A549 treated with CORT108297 at 1 μM for 4 hours (cell line): ENCODE measurements at places on chromosomes 3 and 15. TPM values are rescaled to one million over a fixed set of nuclear protein-coding genes. Genes with fewer than 3 reads are reported as not detected.

The SAXO2 gene
- 2.2 to 3.2 TPM (median 2.3 TPM) in 5 replicates for total RNA-seq

The CRYGS gene
- total RNA-seq = 0.33 to 0.96 TPM (median 0.78 TPM) in 5 replicates

The TRIM42 gene
- total RNA-seq = not detected in 5 replicates

The AP3B2 gene
- 0.57 to 0.94 TPM (median 0.74 TPM) in 5 replicates for total RNA-seq

The MLH1 gene
- total RNA-seq = 30.8 to 40.5 TPM (median 31.8 TPM) in 5 replicates

The RHOV gene
- 4.2 to 6.7 TPM (median 6.0 TPM) in 5 replicates for total RNA-seq

The ILDR1 gene
- not detected in 5 replicates for total RNA-seq

The FBXW12 gene
- not detected in 5 replicates for total RNA-seq

The PRC1 gene
- total RNA-seq = 184 to 246 TPM (median 216 TPM) in 5 replicates

The NAALADL2 gene
- total RNA-seq = 0.14 to 0.42 TPM (median 0.20 TPM) in 4 of 5 replicates, not detected in the other

The SEMA3F gene
- total RNA-seq = 7.0 to 12.2 TPM (median 10.6 TPM) in 5 replicates

The KNG1 gene
- 0.07 TPM in 1 of 5 replicates, not detected in the others for total RNA-seq

The RTP1 gene
- total RNA-seq = not detected in 5 replicates

The CMTM8 gene
- 7.0 to 10.5 TPM (median 10.1 TPM) in 5 replicates for total RNA-seq

The SI gene
- total RNA-seq = not detected in 5 replicates

The MYL3 gene
- 0.12 to 0.25 TPM in 2 of 5 replicates, not detected in the others for total RNA-seq

The CLDN11 gene
- total RNA-seq = 0.13 to 0.31 TPM (median 0.17 TPM) in 5 replicates

The RLBP1 gene
- not detected in 5 replicates for total RNA-seq

The CTXN2 gene
- 0.02 to 0.05 TPM (median 0.03 TPM) in 4 of 5 replicates, not detected in the other for total RNA-seq

The PATL2 gene
- 0.07 to 0.30 TPM (median 0.26 TPM) in 4 of 5 replicates, not detected in the other for total RNA-seq

The RRP9 gene
- total RNA-seq = 38.5 to 53.0 TPM (median 51.1 TPM) in 5 replicates

The PIGZ gene
- 1.1 to 1.8 TPM (median 1.6 TPM) in 5 replicates for total RNA-seq

The CYP8B1 gene
- not detected in 5 replicates for total RNA-seq

The RTP2 gene
- not detected in 5 replicates for total RNA-seq

The SERPINI2 gene
- total RNA-seq = not detected in 5 replicates
